ENCODE measurements at places on chromosomes 5 and 9.

DNA sequence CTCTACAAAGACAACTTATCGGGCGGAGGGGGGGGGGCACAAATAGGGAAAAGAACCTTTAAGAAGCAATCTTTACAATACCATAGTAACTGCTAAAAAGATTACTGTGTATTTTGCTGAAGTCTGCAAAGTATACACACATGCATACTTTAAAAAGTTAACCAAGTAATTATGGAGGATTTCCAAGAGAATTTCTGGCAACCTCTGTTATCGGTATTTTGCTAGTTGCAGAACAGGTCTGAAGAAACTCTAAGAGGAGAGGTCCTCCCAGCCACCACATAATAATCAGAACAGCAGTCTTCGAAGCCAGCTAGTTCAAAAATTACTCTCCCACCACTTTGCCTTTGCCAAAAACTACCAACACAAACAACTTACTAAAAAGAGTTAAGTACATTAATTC lies 56.1 kb downstream of the UBAP2 start:
- DNase-seq = no peak

- no peak for DNase-seq
Measured at GRCh38 chr5:56637321-56637920, 177.9 kb upstream of the MAP3K1 start.

DNA sequence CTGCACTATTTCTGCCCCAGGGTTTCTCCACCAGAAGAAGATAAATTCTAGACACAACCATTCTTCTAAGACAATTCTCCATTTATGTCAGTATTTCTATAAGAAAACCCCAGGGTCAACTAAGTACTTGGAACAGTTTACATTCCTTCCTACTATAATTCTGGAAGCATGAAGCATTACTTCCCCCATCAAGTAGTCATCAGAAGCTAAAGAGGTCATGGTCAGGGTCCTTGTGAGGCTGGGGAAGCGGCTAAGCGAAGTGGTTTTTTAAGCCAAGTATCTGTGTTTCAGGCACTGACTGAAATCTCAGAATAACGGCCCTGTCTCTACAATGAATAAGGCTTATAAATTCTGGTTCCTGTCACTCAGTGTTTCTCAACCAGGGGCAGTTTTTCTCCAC lies 197.8 kb downstream of the GLIS3 start:
- DNase-seq = no peak

GRCh38 chr5:53110156-53110555 lies 599 bp upstream of the MOCS2 start:
- peak; percentile 15 for DNase-seq

- no peak for DNase-seq
Measured at GRCh38 chr5:59517926-59518585, 375.5 kb downstream of the PDE4D start.

GRCh38 chr9:135814421-135815095 lies 92.8 kb downstream of the CAMSAP1 start:
- no peak for DNase-seq

GRCh38 chr9:37156205-37156604 lies 35.8 kb downstream of the ZCCHC7 start:
- DNase-seq = no peak

- DNase-seq = no peak
Measured at GRCh38 chr9:89675058-89675742, 70.4 kb downstream of the GADD45G start.

DNA sequence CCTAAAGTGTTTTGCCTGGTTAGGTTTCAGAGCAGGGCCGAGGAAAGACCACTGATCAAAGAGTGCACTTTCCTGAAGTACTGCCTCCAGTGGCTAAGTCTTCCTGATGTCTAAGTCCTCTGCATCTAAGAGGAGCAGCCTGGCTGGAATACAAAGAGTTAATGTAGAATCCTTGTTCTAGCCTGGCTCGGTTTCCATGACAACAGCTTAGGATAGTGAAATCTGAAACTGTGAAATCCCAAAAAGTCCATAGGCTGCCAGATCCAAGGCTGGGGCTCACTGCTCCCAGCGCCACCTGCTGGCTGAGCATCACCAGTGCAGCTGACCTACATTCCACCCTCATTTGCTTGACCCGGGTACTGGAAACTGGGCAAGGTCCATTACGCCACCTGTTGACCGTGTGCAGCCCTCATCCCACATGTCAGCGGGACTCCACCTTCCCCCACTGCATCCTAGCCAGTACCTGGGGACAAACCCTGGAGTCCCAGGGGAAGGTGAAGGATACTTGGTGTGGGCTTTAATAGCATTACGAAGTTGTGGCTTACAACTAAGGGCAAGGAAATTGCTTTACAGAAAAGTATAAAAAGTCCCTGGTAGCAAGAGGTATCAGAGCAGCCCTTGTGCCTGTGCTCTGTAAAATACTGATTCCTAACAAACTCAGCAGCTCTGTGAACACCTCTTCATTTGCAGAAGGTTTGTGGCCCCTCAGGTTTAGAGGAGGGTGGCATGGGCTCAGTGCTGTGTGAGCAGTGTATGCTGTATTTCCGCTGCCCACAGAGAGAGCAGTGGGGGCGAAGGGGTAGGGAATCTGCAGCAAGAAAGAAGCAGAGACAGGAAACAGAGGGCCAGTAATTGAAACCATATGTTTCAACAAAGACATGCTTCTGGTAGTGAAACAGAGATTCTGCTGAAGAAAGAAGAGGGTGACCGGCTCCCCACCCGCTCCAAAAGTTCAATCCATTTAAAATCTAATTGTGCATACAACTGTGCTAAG lies 36.0 kb downstream of the PCDHGC5 start:
- peak; percentile 51 for DNase-seq

DNA sequence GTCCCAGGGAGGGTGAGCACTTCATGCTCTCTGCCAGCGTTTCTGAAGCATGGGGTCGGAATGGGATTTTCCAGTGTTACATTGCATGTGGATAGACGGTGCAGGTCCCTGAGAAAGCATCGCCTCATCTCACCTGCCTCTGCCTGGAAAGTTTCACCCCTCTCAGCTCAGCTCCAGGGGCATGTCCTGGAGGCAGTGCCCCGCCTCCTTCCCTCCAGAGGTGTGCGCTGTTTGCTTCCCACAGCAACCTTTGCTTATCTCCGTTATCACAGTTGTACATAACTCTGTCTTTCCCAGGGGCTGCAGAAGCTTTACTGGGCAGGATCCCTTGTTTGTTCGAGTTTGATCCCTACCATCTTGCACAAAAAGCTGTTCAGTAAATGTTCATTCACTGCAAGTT lies 10.7 kb upstream of the CREBRF start:
- no peak for DNase-seq

- DNase-seq = no peak
Measured at GRCh38 chr9:91117959-91118703, 243.6 kb downstream of the AUH start.

Data from activated naive CD8-positive, alpha-beta T cell treated with anti-CD3 and anti-CD28 coated beads, Interleukin-2, amount 50 U/mL, for 24 hours (primary cell).